Neural progenitor cell (in vitro differentiated cells): ENCODE measurements at places on chromosomes 1 and 21. TPM values are rescaled to one million over a fixed set of nuclear protein-coding genes. Genes with fewer than 3 reads are reported as not detected.
A peak's percentile ranks its signal among the peaks of the same experiment; 100 is the strongest.

KISS1 gene
- not detected in 2 replicates for total RNA-seq

FCGR2B gene
- 0.15 TPM in 1 of 2 replicates, not detected in the other for total RNA-seq

LCE1D gene
- not detected in 2 replicates for total RNA-seq

RBP7 gene
- total RNA-seq: 0.96 TPM in 1 of 2 replicates, not detected in the other

TNFRSF18 gene
- not detected in 2 replicates for total RNA-seq

PITHD1 gene
- total RNA-seq: 63.7 and 72.5 TPM in 2 replicates

HUNK gene
- total RNA-seq: 4.7 and 5.7 TPM in 2 replicates

PRR9 gene
- not detected in 2 replicates for total RNA-seq

KLHDC9 gene
- 12.6 and 22.6 TPM in 2 replicates for total RNA-seq

ITGB3BP gene
- 76.5 and 110 TPM in 2 replicates for total RNA-seq

GBP1 gene
- total RNA-seq: not detected in 2 replicates

CD5L gene
- not detected in 2 replicates for total RNA-seq

GNG12 gene
- total RNA-seq: 30.3 and 44.5 TPM in 2 replicates

CYP4Z1 gene
- not detected in 2 replicates for total RNA-seq

GRCh38 chr1:234330843-234331215 is 42.4 kb upstream of the COA6 start:
- no peak for DNase-seq
- peaks cover 11% of the 10 kb centered on the region for H3K27me3 ChIP-seq
- H3K36me3 ChIP-seq: no peaks in the 10 kb centered on the region
- H3K4me3 ChIP-seq: no peak overlapping the region

DNA sequence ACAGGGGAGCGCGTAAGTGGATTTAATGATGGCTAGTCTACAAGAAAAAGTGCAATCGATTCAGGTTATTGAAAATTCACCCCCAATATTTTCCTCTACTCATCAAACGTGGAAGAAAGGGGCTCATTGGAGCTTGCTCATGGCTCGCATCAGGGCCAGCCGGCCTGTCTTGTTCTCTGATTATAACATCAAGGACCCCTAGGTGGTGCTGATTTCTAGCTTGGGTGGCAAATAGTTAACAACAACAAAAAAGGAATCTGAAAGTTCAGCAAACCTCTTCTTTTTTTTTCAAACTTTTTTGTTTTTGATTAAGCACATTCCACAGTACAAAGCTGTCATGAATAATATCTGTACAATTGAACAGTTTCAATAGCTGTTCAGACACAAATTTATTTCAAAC is 35.8 kb upstream of the SOD1 start:
- H3K27ac ChIP-seq: no peak overlapping the region
- H3K4me3 ChIP-seq: no peak overlapping the region
- H3K4me1 ChIP-seq: no peaks in the 10 kb centered on the region
- H3K36me3 ChIP-seq: no peaks in the 10 kb centered on the region
- peak; percentile 50 for DNase-seq
- no peaks in the 10 kb centered on the region for H3K27me3 ChIP-seq

DNA sequence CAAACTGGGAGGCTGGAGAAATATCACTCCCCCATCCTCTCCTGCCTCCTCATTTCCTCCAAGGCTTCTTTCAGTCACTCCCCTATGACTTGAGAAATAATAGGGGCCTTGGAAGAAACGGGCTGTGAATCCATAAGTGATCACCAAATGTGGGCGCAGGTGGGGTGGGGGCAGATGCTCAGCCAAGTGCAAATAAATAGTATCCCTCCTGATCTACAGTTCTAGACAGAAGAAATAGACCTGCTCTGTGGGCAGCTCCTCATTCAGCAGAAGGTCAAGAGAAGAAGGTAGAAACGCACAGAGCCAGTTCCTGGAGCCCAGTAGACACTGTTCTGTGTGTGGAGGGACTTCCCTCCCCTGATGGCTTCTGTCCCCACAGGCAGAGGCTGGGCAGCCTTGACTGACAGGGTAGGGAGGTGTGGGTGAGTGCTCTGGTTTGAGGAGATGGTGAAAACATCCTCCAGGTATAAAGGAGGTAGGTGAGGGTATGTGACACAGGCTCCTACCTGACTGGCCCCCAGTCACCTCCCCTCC is 17.1 kb downstream of the PAX7 start:
- H3K27ac ChIP-seq: no peak overlapping the region
- peak overlapping the region; percentile 26 for H3K4me3 ChIP-seq
- H3K4me1 ChIP-seq: peaks cover 73% of the 10 kb centered on the region
- no peak for DNase-seq
- H3K36me3 ChIP-seq: no peaks in the 10 kb centered on the region

DNA sequence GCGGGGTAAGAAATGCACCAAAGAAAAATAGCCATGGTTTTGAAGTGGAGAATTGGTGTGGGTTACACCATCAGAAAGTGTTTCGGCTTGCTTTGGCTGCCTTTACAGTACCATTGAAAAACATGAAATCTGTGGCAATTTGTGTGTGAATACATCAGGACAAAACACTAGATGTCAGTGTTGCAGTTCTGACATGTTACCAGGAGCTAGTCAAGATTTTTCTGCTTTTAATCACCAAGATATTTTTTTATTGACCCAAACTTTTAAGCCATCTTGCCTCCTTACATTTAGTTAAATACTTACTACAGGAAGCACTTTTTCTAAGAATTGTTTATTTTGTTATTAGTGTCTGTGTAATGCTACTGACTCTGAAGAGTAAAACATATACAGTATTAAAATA is 14.3 kb downstream of the RRP15 start:
- no peaks in the 10 kb centered on the region for H3K27me3 ChIP-seq
- DNase-seq: peak; percentile 51
- H3K4me1 ChIP-seq: peaks cover 52% of the 10 kb centered on the region
- no peak overlapping the region for H3K4me3 ChIP-seq
- H3K27ac ChIP-seq: peak overlapping the region; percentile 84

DNA sequence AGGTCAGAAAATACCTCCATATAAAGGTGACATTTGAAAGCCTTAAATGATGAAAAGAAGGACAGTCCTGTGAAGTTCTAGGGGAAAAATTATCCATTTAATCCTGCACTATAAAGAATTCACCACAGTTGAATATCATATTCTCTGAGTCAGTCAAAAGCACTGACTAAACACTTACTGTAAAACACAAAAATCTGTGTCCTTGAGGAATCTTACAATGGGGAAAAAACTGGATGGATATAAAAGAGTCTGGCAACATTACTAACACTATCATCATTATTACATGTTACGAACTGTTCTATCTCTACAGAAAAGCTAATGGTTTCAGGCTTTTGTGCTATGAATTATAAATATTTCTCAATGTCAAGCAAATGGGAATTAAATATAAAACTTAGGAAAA is 42.4 kb upstream of the HP1BP3 start:
- no peak overlapping the region for H3K27ac ChIP-seq
- H3K4me1 ChIP-seq: no peaks in the 10 kb centered on the region
- no peak overlapping the region for H3K4me3 ChIP-seq
- peaks cover 10% of the 10 kb centered on the region for H3K36me3 ChIP-seq
- H3K27me3 ChIP-seq: no peaks in the 10 kb centered on the region

- no peaks in the 10 kb centered on the region for H3K36me3 ChIP-seq
- H3K4me3 ChIP-seq: no peak overlapping the region
- no peaks in the 10 kb centered on the region for H3K27me3 ChIP-seq
- no peaks in the 10 kb centered on the region for H3K4me1 ChIP-seq
- DNase-seq: no peak
Measured at GRCh38 chr1:203914292-203914691, 52.9 kb downstream of the SNRPE start.

DNA sequence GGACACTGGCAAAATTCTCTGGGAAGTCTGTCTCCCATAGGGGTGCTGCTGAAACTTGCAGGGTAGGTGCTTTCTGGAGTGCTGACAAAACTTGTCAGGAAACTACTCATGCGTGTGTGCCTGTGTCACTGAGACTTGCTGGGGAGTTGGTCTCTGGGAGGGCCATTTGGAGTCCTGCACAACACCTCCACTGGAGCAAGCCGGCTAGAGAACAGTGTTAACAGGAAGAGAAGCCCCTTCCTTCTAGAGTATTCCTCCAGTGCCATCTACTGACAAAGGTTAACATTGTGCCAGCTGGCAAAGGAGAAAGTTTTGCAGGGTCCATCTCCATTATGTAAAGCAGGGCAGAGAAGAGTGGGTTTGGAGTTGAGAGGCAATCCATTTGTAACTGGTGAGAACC is 30.0 kb downstream of the ZMYM4 start:
- no peak overlapping the region for H3K27ac ChIP-seq
- no peak overlapping the region for H3K4me3 ChIP-seq
- H3K4me1 ChIP-seq: no peaks in the 10 kb centered on the region
- no peaks in the 10 kb centered on the region for H3K27me3 ChIP-seq
- no peaks in the 10 kb centered on the region for H3K36me3 ChIP-seq
- DNase-seq: peak; percentile 61

DNA sequence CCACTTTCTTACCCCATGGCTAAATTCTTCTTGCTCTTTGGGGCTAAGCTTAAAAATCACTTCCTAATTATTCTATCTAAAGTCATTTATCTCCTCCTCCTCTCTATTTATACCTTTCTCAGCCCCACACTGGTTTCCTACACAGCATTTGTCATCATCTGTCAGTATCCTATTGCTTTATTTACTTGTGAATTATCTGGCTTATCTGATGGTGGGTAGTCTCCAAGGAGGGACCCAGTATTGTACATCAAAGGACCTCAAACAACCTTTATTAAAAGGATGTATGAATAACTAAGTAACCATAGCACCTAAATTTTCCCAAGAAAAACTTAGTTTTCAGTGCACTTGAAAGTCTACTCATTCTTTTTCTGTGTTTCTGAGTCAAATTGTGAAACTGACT is 332.7 kb upstream of the SNX7 start:
- H3K4me1 ChIP-seq: no peaks in the 10 kb centered on the region
- no peak overlapping the region for H3K27ac ChIP-seq
- H3K27me3 ChIP-seq: no peaks in the 10 kb centered on the region
- no peak overlapping the region for H3K4me3 ChIP-seq

- H3K36me3 ChIP-seq: no peaks in the 10 kb centered on the region
- H3K27ac ChIP-seq: no peak within 1 kb of the TSS
- H3K27me3 ChIP-seq: peaks cover 16% of the 10 kb centered on the region
- H3K4me1 ChIP-seq: peaks cover 18% of the 10 kb centered on the region
- no peak within 1 kb of the TSS for H3K4me3 ChIP-seq
- no peak for DNase-seq
Measured at GRCh38 chr1:159826441-159827101, at the start of gene SLAMF8. SLAMF8 (plus strand) TSS chr1:159826873; CDS start chr1:159826899, 26 bp downstream.

- no peak for DNase-seq
- no peaks in the 10 kb centered on the region for H3K27me3 ChIP-seq
- peak overlapping the region; percentile 68 for H3K27ac ChIP-seq
- H3K36me3 ChIP-seq: no peaks in the 10 kb centered on the region
Measured at GRCh38 chr1:98898940-98899339, 105.7 kb downstream of the PLPPR5 start.

- no peaks in the 10 kb centered on the region for H3K27me3 ChIP-seq
- no peaks in the 10 kb centered on the region for H3K4me1 ChIP-seq
- no peaks in the 10 kb centered on the region for H3K36me3 ChIP-seq
- no peak overlapping the region for H3K4me3 ChIP-seq
- DNase-seq: no peak
Measured at GRCh38 chr1:14190508-14190907, 408.0 kb upstream of the KAZN start.

DNA sequence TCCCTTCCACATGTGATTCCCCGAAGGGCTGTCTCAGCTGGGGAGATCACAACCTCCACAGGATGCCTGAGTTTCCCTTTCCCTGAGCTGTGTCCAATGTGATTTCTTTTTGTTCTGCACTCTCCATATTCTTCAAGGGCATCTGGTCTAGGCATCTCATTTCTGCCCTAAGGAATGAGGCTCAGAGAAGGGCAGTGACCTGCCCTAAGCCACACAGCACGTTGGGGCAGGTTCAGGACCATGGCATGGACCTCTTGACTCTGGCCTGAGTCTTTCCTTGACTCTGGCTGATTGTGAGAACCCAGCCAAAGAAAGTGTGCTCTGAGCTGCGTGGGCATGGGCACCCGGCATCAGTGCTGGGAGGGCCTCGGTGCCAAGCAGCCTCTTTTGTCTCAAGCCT is 590.3 kb downstream of the PTPRU start:
- peaks cover 18% of the 10 kb centered on the region for H3K4me1 ChIP-seq
- H3K27ac ChIP-seq: no peak overlapping the region
- DNase-seq: no peak
- no peak overlapping the region for H3K4me3 ChIP-seq

GRCh38 chr1:54359393-54360162 is 46.6 kb downstream of the SSBP3 start:
- no peaks in the 10 kb centered on the region for H3K27me3 ChIP-seq
- peaks cover 55% of the 10 kb centered on the region for H3K4me1 ChIP-seq
- H3K27ac ChIP-seq: no peak overlapping the region

DNA sequence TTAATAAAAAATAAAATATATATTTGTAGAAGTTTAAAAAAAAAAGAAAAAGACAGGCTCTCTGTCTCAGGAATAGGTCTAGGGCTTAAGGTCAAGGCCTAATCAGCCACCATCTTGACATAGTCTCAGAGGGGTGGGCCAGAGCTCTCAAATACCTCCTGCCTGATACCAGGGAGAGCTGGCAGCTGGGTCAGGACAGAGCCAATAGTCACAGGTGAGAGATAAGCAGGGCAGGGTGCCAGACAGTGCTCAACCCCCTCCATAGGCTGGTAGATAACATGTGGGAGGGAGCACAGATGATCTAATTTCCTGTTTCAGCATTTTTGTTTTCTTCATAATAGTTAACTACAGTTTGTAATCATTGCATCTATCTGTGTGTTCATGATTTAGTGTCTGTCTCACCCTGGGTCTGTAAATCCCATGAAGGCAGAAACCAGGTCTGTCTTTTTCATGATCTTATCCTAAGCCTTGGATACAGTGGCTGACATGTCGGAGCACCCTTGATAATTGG is 152.0 kb upstream of the GRIK3 start:
- no peak overlapping the region for H3K4me3 ChIP-seq
- no peaks in the 10 kb centered on the region for H3K36me3 ChIP-seq
- H3K27ac ChIP-seq: no peak overlapping the region
- peaks cover 10% of the 10 kb centered on the region for H3K4me1 ChIP-seq
- H3K27me3 ChIP-seq: no peaks in the 10 kb centered on the region
- DNase-seq: no peak

GRCh38 chr1:75791022-75791421 is 5.0 kb downstream of the RABGGTB start:
- H3K36me3 ChIP-seq: peaks cover 36% of the 10 kb centered on the region
- DNase-seq: no peak
- no peaks in the 10 kb centered on the region for H3K27me3 ChIP-seq
- peaks cover 46% of the 10 kb centered on the region for H3K4me1 ChIP-seq
- H3K4me3 ChIP-seq: no peak overlapping the region

GRCh38 chr1:183480971-183481441 is 8.7 kb downstream of the SMG7 start:
- peaks cover 22% of the 10 kb centered on the region for H3K4me1 ChIP-seq
- no peaks in the 10 kb centered on the region for H3K27me3 ChIP-seq
- no peak overlapping the region for H3K4me3 ChIP-seq
- H3K27ac ChIP-seq: no peak overlapping the region
- H3K36me3 ChIP-seq: no peaks in the 10 kb centered on the region

GRCh38 chr21:45816794-45817193 is 164.8 kb upstream of the COL6A1 start:
- no peak overlapping the region for H3K4me3 ChIP-seq
- no peaks in the 10 kb centered on the region for H3K36me3 ChIP-seq
- H3K27ac ChIP-seq: no peak overlapping the region
- H3K4me1 ChIP-seq: no peaks in the 10 kb centered on the region

DNA sequence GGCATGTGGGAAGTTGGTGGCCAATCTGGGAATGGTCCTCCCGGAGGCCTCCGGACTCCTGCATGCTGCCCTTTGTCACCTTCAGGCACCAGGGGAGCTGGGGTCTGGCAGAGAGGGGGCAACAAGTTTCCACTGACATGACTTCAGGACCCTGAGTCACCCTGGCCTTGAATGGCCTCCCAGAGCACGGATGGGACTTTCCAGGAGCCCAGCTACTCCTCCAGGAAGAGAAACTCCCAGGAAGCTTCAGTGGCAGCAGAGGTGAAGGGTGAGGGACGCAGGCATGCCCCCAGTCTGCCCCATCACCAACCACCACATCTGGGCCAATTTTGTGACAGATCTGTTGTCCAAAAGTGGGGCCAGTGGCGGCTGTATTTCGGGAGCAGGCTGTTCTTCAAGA is 55.9 kb upstream of the WASF2 start:
- H3K36me3 ChIP-seq: no peaks in the 10 kb centered on the region
- no peaks in the 10 kb centered on the region for H3K4me1 ChIP-seq
- DNase-seq: no peak
- no peaks in the 10 kb centered on the region for H3K27me3 ChIP-seq
- no peak overlapping the region for H3K4me3 ChIP-seq
